HT-29 (cell line): ENCODE measurements at places on chromosomes 3 and 15.

GRCh38 chr3:32412887-32413286, 21.2 kb downstream of the CMTM7 start:
- no peak for DNase-seq

DNA sequence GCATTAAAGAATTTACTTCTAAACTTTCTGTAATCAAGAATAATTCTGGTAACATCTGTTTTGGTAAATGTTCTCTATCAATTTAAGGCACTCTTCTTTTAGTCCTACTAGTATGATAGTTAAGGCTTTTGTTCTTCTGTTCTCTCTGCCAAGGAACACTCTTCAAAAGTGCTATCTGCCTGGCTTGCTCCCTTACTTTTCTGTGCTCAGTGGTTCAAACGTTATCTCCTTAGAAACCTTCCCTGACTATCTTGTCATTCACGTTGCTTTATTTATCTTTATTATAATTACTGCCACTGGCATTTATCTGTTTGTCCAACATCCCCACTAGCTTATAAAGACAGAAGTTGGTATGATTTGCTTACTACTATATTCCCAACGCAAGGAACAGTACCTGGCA, 59.2 kb downstream of the RFX7 start:
- DNase-seq = no peak

DNA sequence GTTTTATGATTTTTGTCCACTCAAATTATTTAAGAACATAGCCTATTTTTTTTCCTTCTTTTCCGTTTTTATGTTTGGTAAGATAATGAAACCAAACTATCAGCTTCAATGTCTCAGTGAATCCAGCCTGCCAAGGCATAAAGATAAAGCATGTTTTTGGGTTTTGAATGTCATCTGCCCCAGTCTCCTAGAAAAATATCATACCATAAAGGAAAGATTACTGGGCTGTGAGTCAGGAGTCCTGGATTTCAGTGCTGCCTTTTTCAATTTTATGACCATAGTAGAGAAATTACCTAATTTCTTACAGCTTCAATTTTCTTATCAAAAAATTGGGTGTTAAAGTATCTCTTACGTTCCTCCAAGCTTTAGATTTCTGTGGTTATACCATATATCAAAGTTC, 87.5 kb downstream of the GAP43 start:
- no peak for DNase-seq

DNA sequence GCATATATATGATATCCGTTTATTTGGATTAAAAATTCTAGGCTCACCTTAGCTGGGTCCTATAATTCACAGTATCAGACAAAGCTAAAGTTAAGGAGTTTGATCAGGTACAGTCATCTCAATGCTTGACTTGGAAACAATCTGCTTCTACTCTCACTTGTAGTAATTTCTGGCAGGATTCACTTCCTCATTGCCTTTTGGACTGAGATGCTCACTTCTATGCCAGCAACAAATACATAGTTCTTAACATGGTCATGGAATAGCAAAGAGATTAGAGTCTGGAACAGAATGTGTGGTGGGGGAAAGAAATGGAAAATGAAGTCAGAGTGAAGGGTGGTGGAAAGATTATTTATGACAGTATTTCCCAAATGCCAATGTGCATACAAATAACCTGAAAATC, 693.6 kb downstream of the CADM2 start:
- DNase-seq = no peak

DNA sequence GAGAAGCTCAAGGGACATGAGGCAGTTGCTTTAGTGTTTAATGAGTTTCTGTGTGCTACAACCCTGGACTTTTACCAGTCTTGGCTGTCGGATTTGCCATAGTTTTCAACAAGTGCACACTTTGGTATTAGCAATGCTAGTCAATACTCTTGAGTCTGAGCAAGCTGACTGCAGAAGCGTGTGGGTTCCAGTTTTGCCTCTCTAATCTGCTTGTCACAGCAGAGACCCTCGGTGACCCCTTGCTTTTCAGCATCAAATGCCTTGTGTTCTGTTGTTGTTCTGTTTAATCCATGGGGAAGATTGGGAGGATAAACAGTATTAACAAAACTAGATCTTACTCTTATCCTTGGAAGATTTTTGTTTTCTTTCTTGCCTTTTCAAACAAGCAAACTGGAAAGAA, 194.3 kb upstream of the CHRM5 start:
- no peak for DNase-seq

- DNase-seq = no peak
Observed at GRCh38 chr15:43404130-43404529, 33.2 kb downstream of the TUBGCP4 start.

GRCh38 chr3:47976135-47976732, 40.0 kb downstream of the MAP4 start:
- no peak for DNase-seq

- DNase-seq = no peak
Observed at GRCh38 chr15:47586653-47587224, 130.6 kb upstream of the SEMA6D start.

GRCh38 chr3:193735850-193736249, 142.8 kb downstream of the OPA1 start:
- no peak for DNase-seq

- DNase-seq = peak; percentile 85
Observed at GRCh38 chr15:65303687-65304380, 643 bp upstream of the RNU5B-1 start.

DNA sequence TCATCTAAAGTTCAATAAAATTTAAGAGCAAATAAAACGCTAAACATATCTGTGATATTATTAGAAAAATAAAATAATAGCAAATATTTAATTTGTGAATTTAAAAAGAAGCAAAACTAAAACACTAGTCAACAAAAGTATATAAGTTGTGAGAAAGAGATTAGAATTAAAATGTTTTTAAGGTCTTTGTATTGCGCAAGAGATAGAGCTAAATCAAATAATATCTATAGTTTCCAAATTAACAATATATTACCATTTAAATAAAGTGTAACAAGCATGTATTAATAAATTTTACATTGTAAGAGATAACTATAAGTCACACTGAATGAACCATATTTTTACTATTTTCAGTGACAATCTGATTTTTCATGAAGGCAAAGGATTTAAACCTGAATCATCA, 74.2 kb downstream of the PLSCR2 start:
- no peak for DNase-seq

DNA sequence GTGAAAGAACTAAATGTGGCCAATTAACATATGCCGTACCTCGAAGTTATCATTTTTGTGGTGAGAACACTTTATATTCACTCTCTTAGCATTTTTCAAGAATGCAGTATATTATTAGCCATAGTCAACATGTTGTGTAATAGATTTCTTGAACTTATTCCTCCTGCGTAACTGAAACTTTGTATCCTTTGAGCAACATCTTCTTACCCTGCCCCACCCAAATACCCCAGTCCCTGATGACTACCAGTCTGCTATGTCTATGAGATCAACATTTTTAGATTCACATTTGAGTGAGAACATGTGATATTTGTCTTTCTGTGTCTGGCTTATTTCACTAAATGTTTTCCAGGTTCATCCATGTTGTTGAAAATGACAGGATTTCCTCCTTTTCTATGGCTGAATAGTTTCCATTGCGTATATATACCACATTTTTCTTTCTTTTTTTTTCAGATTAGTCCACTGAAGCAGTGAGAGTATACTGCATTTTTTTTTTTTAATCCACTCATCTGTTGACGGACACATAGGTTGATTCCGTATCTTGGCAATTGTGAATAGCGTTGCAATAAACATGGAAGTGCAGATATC, 12.7 kb upstream of the KBTBD8 start:
- no peak for DNase-seq

GRCh38 chr15:53397041-53397616, 362.3 kb downstream of the WDR72 start:
- no peak for DNase-seq

DNA sequence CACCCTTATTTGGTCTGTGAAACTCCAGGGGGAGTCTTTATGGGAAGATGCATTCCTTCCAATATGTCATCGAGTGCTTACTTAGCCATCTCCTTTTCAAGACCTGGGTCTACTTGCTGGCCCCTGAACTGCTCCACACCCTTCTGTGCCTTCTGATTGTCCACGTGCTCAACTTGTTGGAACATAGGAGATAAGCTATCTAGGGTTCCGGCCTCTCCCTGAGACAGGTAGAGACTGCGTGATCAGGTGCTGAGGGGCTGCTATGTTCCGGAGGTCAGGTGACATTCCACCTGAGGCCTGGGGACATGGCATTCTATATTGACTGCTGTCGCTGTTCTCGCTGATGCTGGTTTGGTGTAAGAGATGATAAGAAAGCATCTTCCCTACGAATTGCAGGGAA, 65.6 kb downstream of the ATP1B3 start:
- DNase-seq = no peak

DNA sequence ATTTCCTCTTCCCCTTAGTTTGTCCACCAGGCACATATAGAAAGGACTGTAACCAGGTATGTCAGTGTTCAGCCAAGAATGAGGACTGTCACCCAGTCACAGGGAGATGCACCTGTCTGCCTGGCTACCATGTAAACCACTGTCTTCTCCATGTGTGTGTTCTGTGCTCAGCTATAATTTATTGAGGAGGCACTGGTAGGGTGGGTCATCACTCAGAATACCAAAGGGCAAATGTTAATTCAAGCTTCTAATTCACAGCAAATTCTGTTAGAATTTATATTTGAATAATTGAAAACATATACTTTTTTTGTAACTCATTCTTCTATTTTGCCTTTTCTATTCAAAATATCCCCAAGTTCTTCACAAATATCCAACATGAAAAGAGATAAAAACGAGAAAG, 780.4 kb downstream of the MECOM start:
- DNase-seq = no peak

DNA sequence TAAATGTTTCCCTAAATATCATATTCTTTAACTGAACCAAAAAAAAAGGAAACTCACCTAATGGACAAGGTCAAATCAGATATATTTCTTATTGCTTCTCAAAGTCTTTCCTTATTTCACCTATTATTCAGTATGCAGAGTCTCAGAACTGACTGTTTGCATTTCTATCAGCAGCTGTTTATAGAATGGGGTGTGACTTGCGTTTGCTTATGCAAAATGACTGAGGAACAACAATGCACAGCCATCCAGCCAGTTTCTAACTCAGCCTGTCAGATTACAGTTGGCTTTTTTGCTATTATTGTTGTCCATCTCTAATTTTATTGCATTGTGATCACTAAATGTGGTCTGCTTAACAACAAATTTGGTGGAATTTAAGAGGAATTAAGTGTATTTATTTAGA, 40.7 kb downstream of the RAB27A start:
- DNase-seq = no peak

DNA sequence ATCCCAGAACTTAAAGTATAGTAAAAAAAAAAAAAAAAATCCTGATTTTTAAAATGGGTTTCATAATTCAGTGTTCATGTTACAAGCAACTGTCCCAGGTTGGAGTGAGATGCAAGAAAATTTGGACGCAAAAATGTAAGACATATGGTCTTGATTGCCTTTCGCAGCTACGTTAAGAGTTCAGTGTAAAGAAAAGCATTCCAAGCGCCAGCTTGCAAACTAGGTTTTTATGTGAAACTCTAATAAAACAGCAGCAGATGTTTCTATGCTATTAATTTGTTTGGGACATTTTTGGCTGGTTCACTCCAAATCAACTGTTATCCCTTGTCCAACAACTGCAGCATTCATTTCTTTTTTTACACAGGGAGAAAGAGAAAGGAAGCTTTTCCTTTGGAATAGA, 957.8 kb downstream of the ROBO1 start:
- no peak for DNase-seq

- DNase-seq = no peak
Observed at GRCh38 chr15:23645371-23646164, 2.1 kb downstream of the MAGEL2 start.

GRCh38 chr3:48896936-48897335, 1.7 kb downstream of the SLC25A20 start:
- DNase-seq = no peak

DNA sequence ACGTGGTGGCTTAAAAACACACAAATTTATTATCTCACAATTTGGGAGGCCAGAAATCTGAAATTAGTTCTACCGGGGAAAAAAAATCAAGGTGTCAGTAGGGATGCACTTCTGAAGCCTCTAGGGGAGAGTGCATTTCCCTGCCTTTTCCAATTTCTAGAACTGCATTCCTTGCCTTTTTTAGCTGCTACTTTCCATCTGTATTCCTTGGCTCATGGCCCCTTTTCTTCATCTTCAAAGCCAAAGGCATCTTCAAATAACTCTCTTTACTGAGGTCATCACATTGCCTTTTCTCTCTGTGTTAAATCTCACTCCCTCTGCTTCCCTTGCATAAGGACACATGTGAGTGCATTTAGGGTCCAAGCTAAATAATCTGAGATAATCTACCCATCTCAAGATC, 69.5 kb upstream of the NEO1 start:
- no peak for DNase-seq

GRCh38 chr3:122548076-122548475, 16.0 kb downstream of the PARP9 start:
- DNase-seq = no peak
